ENCODE measurements at places on chromosomes 12 and 14.
A peak's percentile ranks its signal among the peaks of the same experiment; 100 is the strongest.

DNA sequence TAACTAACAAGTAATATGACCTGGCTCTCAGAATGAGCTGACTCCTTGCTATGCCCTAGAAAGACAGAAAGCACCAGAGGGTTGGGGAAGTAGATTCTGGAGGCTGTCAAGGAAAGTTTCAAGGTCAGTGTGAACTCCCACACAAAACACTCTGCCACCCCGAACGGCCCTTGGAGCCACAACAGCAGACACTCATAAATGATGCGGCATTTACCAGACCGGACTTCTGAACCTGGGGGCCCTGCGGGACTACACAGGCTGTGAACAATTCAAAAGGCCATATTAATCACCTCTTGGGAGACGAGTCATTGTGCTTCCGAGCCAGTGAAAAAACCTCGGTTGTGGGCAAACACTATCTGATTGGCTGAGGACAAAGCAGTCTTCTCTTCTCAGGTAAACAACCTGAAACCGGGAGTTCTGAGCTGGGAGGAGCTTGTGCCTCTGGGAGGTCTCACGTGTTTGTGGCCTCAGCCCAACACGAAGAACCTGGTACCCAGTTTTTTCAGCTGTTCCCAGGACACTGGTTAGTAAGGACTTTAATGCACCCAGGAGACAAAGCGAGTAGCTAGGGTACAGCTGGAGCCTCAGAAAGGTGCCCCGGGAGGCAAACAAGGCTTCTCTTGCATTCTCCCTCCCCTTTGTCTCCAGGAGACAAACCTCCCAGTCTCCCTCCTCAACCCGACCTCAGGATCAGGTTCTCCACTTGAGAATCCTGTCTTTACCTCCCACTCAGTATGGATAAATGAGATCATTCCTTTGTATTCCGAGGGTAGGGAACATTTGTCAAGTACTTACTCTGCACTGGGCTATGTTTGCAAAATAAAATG is 35.3 kb downstream of the VWF start:
- peak; percentile 81 for DNase-seq

DNA sequence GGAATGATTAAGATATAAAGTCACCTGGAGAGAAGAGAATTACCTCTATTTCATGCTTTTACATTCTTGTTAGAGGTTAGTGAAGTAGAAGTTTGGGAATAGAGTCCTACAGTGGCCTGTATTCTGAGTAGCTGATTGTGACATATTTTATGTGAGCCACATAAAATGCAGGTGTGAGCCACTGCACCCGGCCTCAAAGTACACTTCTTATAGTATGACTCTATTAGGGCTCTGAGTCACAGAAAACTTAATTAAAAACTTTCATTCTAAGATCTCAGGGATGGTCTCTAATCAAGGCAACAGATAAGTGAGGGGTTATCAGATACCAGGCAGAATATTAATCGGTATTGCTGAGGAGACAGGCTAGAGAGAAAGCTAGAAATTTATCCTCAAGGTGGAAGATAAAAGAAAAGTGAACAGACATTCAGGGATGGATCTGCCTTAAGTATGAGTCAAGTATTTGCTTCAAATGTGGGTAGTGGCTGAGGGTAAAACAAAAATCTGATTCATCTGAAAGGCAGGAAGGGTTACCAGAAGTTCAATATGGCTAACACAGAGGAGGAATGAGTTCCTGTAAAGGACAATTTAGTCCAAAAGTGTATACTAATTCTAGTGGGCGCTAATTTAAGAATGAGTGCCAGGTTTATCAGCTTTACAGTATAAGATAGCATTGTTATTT is 5.5 kb upstream of the G2E3 start:
- DNase-seq = no peak

DNA sequence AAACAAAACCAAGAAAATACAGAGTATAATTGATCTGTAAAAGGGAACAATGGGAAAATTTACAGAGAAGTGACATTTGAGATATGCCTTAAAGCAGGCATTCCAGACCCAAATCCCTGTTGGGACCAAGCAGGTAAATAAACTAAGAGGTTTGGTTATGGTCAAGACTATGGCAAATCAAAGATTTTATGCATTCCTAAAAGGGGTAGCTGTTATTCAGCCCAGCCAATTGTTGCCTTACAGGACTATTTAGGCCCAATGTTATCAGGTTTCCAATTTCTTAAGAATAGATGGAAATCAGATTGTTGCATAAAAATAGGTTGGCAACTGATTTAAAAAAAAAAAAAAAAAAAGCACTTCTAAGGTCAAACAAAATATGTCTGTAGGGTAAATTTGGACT is 5.3 kb downstream of the DNAI7 start:
- DNase-seq = no peak

- DNase-seq = no peak
Measured at GRCh38 chr12:105201299-105201698, 34.7 kb downstream of the APPL2 start.

- no peak for DNase-seq
Measured at GRCh38 chr12:89663577-89664357, 44.9 kb downstream of the ATP2B1 start.

- DNase-seq = no peak
Measured at GRCh38 chr14:28999656-29000055, 233.1 kb downstream of the FOXG1 start.

DNA sequence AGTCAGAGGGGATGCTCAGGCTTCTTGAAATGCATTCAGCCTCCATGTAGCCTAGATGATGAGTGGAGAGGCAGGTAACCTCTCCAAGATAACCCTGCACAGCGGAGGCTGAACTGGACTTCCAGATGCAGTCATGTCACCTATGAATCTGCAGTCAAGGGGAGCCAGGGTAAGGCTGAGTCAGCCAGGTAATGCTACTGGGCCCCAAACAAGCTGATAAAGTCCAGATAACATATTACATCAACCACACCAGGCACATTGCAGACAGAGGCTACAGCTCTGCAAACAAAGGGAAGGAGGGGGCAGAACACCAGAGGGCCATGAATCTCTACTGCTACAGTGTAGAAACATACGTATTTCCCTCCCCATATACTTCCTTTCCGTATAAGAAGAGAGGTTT is 14.0 kb downstream of the RNASE9 start:
- DNase-seq = no peak

- DNase-seq = no peak
Measured at GRCh38 chr12:132507656-132508490, 17.9 kb downstream of the FBRSL1 start.

- no peak for DNase-seq
Measured at GRCh38 chr12:69064734-69065443, 131.9 kb upstream of the CPM start.

DNA sequence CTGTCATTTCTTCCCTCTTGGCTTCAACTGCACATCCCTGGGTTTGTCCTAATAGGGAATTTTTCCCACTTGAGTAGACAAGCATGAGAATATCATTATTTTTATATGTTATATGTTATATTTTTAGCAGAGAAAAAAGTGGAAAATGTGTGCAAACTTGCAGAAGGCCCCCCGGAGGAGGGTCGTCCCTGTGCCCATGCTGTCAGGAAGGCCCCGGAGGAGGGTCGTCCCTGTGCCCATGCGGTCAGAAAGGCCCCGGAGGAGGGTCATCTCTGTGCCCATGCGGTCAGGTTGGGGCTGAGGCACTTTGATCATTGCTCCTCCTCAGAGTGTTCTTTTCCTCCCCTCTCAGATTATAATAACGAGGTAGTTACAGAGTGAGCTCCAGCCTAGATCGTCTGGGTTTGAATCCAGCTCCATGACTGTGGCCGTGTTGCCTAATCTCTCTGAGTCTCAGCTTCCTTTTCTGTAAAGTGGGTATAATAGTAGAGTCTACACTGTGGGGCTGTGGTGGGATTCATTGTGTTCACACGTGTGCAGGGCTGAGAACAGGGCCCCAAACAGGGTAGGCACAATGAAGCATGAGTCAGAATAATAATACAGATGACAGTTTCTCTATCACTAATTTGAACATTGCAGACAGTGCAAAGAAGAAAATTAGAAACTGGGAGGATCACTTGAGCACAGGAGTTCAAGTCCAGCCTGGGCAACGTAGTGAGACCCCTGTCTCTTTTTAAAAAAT is 33.4 kb downstream of the ELK3 start:
- DNase-seq = no peak
